ENCODE measurements at places on chromosomes 4 and X.

DNA sequence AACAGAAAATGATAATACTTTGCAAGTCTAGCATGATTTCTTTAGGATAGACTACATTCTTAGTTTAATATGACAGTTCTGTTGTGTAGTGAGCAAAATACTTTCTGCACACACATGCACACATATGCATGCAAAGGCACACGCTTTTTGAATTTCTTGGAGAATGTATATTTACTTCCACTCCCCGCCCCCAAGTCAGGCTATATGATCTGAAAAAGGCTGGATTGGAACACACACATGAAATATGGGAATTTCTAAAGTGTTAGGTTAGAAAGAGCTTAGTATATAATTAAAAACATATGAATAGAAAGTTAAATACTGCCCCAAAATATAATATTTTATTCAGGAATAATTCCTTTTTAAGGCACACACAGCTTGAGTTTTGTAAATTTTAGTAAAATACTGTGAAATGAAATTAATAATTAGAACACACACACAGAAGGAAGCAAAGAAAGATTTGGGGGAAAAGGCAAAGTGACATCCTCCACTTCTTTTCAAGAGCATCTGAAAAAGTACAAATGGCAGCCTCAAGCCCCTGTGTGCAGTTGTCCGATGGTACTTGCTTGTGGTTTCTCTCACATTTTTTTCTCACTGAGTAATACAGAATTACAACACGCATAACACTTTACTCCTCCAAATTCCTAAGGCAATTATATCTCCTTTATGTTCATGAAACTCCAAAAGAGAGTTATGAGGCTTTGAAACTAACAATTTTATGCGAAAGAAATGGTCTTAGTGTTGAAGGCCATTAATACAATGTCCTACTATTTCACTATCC, 228.9 kb upstream of the ETNPPL start:
- DNase-seq, result no peak

DNA sequence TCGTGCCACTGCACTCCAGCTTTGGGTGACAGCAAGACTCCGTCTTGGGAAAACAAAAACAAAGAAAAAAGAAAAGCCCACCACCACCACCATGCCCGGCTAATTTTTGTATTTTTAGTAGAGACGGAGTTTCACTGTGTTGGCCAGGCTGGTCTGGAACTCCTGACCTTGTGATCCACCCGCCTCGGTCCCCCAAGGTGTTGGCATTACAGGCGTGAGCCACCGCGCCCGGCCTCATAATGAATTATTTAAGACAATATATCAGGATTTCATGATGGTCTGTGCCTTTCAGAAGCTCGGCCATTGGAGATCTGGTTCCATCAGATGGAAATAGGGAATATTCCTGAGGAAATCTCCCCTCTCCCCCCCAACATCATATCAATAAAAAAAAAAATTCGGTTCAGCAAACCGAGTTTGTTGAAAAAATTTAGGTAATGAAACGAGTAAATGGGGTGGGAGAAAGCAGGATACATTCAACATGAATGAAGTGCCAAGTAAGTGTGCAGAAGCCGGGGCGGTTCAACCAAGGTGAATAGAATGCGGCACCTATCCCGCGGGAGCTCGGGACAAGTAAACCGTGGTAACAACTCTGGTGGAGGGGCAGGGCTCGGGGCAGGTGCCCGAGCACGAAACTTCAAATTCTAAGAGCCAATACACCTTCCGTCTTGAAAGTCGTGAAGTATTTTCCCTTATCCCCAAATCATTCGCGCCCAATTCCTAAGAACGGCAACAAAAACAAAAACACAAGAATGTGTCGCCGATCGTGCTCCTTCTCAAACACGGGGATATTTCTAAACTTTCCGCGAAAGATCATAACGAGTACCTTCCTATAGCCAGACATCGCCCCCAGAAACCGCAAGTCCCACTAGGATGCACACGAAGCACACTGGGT, 773 bp upstream of the TXLNG start:
- peak; percentile 39 for DNase-seq

GRCh38 chrX:134566506-134566905, 91.8 kb downstream of the PLAC1 start:
- no peak for DNase-seq

- no peak for DNase-seq
These were observed 1.8 kb downstream of the L1CAM start for GRCh38 chrX:153884136-153884535.

DNA sequence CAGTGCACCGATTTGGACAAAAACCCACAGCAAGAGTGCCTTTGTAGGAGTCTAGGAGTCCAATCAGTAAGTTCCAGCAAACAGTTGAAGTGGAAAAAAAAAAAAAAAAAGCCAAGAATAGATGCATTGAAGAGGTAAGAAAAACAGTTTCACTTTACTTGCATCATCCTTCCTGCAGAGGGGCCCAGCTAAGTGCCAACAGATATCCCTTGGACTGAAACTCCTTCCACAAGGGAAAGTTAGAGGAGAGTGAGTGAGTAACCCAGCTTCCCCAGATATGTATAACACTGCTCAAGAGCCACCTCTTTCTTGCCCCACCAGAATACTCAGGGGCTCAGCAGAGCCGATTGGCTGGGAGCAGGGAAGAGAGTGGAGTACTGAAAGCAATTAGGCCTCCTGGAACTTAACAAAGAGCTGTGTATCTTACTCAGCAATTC, 617.7 kb upstream of the SMIM31 start:
- DNase-seq, result no peak

Measured in body of pancreas (tissue), 4 donors.